Stimulated activated CD4-positive, alpha-beta T cell treated with anti-CD3 and anti-CD28 coated beads, Interleukin-2, amount 100 ng/mL, for 4 hours (primary cell): ENCODE measurements at places on chromosomes 6 and 20.

DNA sequence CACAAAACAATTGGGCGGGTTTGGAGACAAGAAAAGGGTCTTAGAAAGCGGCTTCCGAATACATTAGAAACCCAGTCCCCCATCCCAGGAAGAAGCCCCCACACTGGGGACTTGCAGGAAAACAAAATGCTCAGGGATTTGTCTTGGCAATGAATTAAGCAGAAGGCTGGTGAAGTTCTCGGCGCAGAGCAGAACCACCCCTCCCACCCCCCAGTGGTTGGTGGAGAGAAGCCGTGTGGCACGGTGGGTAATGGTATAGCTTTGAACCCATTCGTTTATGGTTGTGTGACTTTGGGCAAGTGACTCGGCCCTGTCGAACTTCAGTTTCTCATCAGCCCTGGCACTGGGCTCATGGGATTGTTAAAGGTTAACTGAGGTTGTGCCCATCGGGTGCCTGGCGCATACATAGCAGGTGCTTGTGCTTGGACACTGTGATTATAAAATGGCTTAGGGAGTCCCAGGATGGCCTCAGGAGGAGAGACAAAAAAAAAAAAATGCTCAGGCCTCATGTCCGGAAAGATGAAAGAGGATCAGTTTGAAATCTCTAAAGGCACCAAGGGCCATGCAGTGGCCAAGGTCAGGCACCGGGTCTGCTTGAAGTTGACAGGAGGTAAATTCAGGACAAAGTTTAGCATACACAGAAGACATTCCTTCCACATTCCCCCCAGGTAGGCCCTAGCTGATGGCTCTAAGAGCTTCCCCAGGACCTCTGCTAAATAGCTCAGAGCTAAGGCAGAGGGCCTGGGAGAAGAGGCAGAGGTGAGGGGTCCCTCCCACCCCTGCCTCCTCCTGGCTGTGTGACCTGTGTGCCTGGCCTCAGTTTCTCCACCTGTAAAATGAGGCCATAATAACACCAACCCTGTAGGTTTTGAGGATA is 120.1 kb upstream of the PTPN1 start:
- no peak for DNase-seq

- no peak for DNase-seq
Measured at GRCh38 chr20:20955892-20956291, 150.3 kb downstream of the LINC00237 start.

- no peak for DNase-seq
Measured at GRCh38 chr20:25408170-25408547, 686 bp downstream of the GINS1 start.

- DNase-seq, result no peak
Measured at GRCh38 chr6:3471711-3472110, 14.9 kb upstream of the SLC22A23 start.

DNA sequence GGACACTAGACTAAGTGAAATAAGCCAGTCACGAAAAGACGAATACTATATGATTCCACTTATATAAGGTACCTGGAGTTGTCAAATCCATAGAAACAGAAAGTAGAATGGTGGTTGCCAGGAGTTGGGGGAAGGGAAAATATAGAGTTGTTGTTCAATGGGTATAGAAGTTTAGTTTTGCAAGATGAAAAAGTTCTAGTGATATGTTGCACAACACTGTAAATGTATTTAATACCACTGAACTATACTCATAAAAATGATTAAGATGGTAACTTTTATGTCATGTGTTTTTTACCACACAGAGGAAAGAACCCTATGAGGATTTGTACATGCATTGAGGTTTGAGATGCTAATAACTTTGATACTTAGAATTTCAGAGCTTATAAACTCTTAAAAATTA is 46.0 kb upstream of the TRAM2 start:
- DNase-seq, result no peak

GRCh38 chr6:7910298-7910653 is 312 bp downstream of the TXNDC5 start:
- no peak for DNase-seq
